Activated T-cell treated with anti-CD3 and anti-CD28 coated beads, Interleukin-2, amount 50 U/mL, for 24 hours (primary cell): ENCODE measurements at places on chromosomes 3 and 15.

DNA sequence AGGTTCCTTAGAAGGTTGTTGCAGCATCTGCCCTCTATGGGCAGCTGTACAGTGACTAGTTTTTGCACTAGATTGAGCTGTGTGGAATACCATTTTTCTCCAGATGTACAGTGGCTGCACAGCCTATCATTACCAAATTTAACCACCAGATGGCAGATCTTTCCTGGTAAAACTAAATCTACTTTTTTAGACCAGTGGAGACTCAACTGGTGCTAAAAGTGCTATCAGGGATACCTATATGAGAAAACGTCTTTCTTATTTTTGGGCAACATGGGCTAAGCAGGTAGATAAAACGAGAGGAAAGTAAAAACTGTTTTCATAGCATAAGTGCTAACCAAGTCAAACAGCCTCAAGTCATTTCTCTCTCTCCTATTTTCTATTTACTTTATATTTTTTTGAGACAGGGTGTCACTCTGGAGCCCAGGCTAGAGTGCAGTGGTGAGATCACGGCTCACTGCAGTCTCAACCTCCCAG lies 21.2 kb downstream of the IGSF10 start:
- DNase-seq, result no peak

DNA sequence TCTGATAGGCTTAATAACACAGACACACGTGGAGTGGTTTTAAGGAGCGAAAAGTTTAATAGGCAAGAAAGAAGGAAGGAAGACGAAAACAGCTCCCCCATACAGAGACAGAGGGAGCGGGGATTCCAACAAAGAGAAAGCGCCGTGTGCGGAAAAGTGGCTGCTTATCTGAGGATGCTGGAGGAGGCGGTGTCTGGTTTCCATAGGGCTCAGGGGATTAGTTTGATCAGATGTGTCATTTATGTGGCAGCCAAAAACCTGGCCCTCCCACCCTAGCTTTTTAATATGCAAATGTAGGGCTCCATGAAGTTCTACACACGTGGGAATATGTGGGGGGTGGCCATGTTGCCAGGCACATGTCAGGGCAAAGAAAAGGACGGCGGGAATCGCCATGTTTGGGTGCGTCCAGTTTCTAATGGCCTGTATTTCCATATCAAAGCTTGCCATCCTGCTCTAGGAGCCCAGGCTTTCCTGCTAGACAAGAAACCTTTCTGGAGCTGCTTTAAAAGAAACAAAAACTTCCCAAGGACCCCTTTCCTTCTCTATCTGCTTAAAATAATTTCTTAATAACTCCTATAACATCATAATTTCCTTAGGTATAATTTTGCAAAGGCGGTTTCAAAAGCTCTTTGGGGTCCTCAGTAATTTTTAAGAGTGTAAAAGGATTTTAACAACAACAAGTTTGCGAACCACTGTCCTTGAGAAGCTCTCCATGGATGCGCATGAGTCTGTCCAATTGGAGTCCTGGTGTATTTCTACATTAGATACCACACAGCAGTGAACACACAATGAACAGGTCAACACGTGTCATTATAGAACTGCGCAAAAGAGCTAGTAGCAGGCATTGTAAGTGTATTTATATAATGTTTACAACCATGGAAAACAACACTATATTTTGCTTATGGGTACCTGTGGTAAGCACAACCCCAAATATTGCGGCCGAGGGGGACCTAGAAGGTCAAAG lies 622 bp upstream of the ZNF589 start:
- DNase-seq, result no peak

GRCh38 chr3:38541806-38542205 lies 45.7 kb downstream of the EXOG start:
- no peak for DNase-seq

GRCh38 chr15:70967646-70968045 lies 75.0 kb downstream of the LRRC49 start:
- DNase-seq, result no peak

- DNase-seq, result peak; percentile 20
These were observed 67.3 kb downstream of the VGLL4 start for GRCh38 chr3:11576453-11576852.

- DNase-seq, result no peak
These were observed 11.6 kb upstream of the CLPX start for GRCh38 chr15:65196637-65197336.

- no peak for DNase-seq
These were observed 65.1 kb downstream of the GLCE start for GRCh38 chr15:69225355-69226022.

DNA sequence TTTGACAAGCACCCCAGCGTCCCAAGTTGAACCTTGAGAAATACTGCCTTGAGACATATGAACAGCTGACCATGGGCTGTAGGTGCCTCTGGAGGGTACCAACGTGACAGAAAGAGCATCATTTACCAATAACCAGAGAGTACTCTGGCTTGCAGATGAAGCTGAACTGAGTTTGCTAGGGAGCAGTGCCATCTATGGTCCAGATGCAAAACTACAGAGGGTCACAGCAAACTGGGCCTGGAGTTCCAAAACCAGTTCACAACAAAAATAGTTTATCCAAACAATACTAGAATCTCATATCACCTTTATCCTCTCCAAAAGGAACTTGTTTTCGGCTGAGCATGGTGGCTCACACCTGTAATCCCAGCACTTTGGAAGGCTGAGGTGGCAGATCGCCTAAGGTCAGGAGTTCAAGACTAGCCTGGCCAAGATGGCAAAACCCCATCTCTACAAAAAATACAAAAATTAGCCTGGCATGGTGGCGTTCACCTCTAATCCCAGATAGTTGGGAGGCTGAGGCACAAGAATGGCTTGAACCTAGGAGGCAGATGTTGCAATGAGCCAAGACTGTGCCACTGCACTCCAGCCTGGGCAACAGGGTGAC lies 69.3 kb downstream of the CHAC1 start:
- DNase-seq, result peak; percentile 34

- peak; percentile 38 for DNase-seq
These were observed 140.0 kb upstream of the MEF2A start for GRCh38 chr15:99425657-99426301.

- peak; percentile 48 for DNase-seq
These were observed 15.1 kb upstream of the TCAIM start for GRCh38 chr3:44323341-44323955.

DNA sequence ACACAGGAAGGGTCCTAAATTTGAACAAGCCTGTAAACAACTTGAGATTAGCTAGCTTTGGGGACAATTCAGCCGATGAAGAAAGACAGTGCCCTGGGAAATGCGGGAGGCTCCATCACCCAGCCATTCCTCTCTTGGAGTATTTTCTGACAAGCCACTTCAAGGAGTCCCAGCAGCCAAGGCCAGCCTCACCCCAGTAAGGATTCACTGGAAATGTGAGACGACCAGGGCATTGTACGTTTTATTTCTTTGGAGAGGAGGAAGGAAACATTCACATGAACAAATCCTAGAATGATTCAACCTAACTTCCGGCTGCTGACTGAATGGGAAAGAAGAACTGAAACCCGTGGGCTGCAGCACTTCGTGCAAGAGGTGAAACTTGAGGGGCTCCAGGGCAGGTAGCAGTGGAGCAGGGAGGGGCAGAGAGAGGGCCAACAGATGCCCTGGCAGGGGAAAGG lies 116.4 kb upstream of the ARHGEF3 start:
- peak; percentile 72 for DNase-seq

- no peak for DNase-seq
These were observed 82.7 kb downstream of the RFX7 start for GRCh38 chr15:56160966-56161365.

- no peak for DNase-seq
These were observed 816.3 kb upstream of the CFAP20DC start for GRCh38 chr3:59866076-59866475.

- DNase-seq, result no peak
These were observed 481.9 kb upstream of the CNTN4 start for GRCh38 chr3:1616744-1617143.

DNA sequence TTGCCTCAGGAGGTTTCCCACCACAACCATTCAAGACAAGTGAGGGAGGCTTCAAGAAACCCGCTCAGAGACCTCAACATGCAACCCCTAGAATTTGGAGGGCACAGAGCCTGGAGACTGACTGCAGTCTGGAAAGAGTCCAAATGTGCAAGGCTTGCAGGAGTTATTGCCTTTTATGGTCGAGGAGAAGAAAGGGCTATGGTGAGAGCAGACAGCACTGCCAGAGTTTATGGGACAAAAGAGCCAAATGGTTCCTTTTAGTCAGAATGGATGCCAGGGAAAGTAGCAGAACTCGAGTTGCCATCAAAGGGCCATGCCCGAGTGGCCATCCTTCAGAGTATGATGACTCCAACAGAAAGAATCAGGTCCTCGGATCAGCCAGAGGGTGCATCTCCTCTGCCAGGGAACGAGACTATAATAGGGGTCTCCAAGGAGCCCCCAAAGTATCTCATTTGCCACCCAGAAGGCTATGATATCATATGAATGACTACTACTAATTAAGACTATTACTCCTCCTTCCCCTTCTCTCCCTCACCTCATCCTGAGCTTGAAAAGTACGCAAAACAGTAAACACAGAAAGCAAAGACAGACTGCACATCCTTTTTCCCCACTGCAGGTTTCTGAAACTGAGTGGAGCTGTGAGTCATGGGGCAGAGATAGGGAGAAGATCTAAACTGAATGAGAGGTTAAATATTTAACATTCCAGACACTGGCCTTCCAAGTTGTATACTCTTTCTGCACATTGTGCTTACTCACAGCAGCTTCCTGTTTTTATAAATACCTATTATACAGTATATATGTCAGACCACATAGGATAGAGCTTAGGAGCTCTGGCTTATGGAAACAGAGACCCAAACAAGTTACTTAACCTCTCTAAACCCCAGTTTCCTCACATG lies 33.9 kb upstream of the TMCO5A start:
- DNase-seq, result no peak

GRCh38 chr15:89450076-89451006 lies 46.0 kb downstream of the RHCG start:
- DNase-seq, result no peak

DNA sequence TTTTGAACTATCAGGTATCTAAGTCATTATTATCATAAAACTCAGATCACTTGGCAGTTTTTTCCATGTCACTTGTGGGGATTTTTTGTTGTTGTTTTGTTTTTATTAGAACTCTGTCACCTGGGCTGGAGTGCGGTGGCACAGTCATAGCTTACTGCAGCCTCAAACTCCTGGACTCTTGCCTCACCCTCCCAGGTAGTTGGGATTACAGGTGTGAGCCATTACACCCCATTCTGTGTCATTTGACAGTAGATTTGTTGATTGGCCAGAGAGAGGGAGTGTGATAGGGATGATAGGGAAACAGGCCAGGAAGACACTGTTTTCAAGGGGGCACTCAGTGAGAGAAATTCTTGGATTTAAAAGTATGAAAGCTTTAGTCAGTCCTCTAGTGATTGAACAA lies 54.7 kb upstream of the SCAANT1 start:
- DNase-seq, result no peak

GRCh38 chr3:60801307-60801706 lies 449.9 kb downstream of the FHIT start:
- DNase-seq, result no peak

GRCh38 chr3:146542978-146543377 lies 1.4 kb downstream of the PLSCR1 start:
- DNase-seq, result no peak

- no peak for DNase-seq
These were observed 1.7 kb downstream of the SYNM start for GRCh38 chr15:99106417-99107220.

DNA sequence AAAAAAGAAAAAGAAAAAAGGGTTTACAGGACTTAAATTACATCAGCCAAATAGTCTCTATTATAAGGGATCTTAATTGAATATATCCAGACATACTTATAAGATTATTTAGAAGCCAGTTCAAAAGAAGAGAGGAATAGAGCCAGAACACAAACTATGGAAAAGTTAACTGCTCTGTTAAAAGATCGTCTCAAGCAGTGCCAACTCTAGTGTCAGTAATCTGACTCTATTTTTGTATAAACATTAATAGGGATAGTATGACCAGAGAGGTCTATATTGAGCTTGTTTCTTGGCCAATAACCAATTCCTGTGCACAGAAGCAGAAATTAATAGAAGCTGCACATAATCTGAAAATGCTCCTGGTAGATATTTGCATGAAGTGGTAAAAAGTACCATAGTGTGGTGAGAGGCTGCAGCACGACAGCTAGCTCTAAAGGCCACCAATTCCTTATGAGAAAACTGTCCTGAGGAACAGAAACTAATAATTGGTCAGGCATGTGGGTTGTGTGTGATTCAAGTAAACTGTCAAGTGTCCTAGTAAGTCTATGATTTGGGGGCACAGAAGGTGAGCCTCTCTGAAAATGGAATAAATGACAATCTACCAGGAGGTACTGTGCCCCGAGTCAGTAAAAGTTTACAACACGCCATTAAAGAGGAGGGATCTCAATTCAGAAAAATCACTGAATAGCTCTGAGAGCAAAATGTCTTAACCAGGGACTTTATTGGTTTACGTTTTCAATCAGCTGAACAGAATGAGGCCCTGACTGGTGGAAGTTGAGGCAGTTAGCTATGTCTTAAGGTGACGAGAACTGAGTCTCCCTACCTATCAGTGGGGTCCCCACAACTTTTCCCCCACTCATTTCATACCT lies 51.5 kb upstream of the NANOGP8 start:
- no peak for DNase-seq

GRCh38 chr15:50675535-50676144 lies 11.0 kb downstream of the TRPM7 start:
- no peak for DNase-seq

- no peak for DNase-seq
These were observed 154.3 kb downstream of the GOLIM4 start for GRCh38 chr3:167941234-167941995.

DNA sequence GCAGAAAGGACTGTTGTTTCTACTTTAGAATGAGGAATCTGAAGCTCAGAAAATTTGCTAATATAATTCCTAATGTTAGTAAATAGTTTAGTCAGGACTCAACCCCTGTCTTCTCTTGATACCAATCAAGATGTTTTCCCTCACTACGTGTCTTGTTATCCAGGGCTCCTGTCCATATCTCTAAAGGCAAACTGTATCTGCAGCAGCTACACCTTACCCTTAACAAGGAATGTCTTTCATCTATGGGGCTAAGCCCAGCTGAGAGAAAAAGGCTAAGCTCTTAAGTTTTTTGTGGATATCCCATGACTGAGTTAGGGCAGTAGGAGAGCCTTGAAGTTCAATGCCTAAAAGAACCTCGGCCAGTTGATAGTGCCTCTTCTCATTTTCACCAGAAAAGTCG lies 32.5 kb downstream of the RAB11A start:
- no peak for DNase-seq

GRCh38 chr15:97961067-97961954 lies 808 bp downstream of the ARRDC4 start:
- no peak for DNase-seq
